ENCODE measurements at places on chromosomes 12 and 14.

DNA sequence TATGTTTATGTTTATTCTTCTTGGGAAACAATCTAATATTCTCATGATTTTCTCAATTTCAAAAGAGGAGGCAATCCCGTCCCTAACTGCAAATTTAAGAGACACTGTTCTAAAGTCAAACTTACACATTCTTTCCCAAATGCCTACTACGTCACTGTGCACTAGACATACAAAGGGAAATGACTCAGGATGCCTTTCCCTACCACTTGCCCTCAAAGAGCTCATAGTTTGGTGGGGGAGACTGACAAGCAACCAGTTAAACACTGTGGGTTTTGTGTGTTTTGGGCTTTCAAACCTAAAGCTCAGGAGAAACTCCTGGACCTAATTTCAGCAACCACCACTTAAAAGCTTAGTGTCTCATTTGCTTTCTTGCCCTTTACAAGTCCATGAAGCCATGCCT is 58.4 kb downstream of the ATP2B1 start:
- no peak for DNase-seq

GRCh38 chr14:52538623-52539022 is 13.7 kb downstream of the TXNDC16 start:
- no peak for DNase-seq

DNA sequence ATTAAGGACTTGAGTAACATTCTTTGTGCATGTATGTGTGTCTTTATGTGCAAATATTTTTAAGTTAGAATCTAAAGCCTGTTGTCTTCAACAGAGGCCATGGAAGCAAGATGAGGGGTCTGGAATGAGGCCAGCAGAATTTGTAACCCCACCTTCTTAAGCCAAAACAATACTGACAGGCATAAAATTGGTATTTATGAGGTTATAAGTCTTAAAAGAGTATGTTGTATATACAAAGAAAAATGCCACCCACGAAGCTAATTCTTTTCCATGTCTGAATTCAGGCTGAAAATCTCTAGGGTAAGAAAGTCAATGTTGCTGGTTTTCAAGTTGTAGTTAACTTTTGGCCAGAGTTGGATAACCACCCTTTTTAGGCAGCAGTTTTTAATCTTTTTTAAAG is 86.2 kb upstream of the TMTC1 start:
- DNase-seq: no peak

DNA sequence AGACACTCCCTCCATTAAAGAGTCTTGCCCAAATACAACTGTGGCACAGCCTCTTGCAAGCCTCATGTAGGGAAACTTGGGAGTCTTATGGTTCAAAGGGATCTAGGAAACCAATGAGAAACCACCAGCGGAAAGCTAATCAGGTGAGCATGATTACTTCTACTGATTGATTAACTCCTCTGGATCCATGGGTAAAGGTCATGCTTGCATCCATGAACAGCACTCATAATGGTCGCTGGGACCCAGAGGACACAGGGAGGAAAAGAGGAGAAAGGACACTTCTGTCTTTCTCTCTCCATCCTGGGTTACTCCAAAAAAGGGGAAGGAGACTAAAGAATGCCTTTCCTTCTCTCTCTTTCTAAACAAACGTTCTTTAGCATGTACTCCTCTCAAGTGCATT is 1397.2 kb downstream of the LRFN5 start:
- DNase-seq: no peak

GRCh38 chr14:96660667-96661066 is 136.5 kb upstream of the VRK1 start:
- DNase-seq: no peak

GRCh38 chr14:31954991-31955390 is 122.1 kb upstream of the ARHGAP5 start:
- DNase-seq: no peak

DNA sequence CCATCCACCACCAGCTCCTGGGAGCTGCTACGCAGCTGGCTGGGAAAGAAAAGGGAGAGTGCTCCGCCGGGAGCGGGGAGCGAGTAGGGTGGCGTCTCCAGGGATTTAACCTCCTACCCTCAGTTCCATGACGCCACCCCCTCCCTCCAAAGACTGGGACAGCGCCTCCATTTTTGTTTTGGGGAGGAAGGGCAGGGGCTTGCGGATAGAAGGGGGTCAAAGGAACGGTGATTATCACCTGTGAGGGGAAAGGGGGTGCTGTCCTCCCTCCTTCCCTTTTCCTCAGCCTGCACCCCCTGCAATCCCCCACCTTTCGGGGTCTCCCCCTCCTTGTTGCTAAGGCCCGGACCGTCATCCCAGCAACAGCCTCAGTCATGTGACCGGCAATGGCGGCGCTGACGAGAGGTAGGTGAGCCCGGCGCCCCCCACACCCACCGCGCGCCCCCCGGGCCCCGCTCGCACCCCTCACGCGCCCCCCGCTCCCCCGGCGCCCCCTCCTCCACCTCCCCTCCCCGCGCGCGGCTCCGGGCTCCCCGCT is at the start of gene DTX3:
DTX3 (plus strand) TSS at position 371 of the 538 bp plus-strand sequence. CDS start 1,694 bp downstream, outside the sequence.
- peak; percentile 20 for DNase-seq

Measured in T-helper 17 cell (primary cell).